ENCODE measurements at places on chromosomes 6 and 20.

GRCh38 chr20:11993886-11994461 is 76.3 kb downstream of the BTBD3 start:
- no peak for DNase-seq

- no peak for DNase-seq
Observed at GRCh38 chr6:126616866-126617265, 277.0 kb downstream of the CENPW start.

DNA sequence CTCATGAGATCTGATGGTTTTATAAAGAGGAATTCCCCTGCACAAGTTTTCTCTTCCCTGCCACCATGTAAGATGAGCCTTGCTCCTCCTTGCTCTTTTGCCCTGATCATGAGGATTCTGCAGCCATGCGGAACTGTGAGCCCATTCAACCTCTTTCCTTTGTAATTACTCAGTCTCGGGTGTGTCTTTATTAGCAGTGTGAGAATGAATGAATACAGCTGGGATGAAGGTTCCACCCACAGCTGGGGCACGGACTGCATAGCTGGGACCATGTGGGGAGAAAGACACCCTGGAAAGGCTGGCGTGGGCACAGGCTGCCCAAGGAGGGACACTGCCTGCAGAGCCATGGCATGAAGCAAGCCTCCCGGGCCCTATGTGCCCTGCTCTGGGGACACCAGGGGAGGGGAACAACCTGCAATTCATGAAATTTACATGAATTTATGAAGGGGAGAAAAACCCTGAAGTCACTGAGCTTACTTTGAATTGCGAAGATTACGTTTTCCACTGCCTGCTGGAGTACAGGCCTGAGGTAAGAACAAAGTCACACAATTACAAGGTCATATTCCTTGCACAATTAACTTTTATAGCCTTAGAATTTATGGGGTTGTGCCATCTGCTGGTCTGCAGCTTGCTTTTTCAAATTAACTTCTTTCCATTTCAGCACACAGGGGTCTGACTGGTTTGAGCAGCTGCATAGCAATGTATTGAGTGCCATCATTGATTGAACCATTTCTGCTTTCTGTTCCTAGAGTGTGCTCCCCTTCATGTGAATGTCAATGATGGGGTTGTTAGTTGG is 46.2 kb downstream of the SLC22A1 start:
- no peak for DNase-seq

- DNase-seq = peak; percentile 39
Observed at GRCh38 chr6:106117579-106117978, 31.4 kb downstream of the PRDM1 start.

GRCh38 chr20:16693278-16693677 is 36.5 kb upstream of the SNRPB2 start:
- DNase-seq = no peak

GRCh38 chr20:38326309-38326708 is 20.0 kb upstream of the LBP start:
- DNase-seq = no peak

GRCh38 chr6:15336900-15337560 is 91.2 kb downstream of the JARID2 start:
- no peak for DNase-seq

GRCh38 chr20:7883741-7884140 is 56.5 kb downstream of the HAO1 start:
- no peak for DNase-seq

DNA sequence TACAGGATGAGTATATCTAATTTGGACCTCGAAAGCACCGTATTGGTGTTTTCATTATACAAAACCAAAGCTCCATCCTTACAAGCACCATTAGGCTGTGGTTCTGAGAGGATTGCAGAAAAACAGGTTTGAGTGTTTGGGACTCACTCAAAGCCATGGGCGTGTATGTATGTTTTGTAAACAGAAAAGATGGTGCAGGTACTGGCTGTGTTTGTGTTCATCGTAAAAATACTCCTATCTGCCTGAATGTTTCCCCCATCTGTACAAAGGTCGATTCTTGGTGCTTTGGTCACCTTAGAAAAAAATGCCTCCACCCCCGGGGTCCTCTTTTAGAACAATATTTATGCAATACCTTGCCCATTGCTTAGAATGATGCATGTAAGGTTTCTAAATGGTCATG is 286.6 kb downstream of the TSHZ2 start:
- no peak for DNase-seq

GRCh38 chr6:113693851-113694250 is 163.3 kb upstream of the MARCKS start:
- DNase-seq = no peak

DNA sequence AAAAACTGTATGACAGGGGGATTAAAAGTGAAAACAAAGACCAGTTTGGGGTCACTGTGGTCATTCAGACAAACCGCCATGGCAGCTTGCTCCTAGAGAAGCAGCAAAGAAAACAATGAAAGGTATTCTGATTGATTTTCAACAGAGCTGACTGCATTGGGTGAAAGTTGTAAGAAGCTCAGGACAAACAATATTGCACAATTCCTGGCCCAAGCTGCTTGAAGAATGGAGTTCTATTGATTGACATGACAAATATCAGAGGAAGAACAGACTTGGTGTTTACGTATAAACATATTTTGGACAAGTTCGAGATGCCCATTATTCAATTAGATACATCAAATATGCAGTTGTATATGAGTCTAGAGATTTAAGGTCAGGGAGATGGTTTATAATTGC is 62.0 kb downstream of the TRIM38 start:
- no peak for DNase-seq

DNA sequence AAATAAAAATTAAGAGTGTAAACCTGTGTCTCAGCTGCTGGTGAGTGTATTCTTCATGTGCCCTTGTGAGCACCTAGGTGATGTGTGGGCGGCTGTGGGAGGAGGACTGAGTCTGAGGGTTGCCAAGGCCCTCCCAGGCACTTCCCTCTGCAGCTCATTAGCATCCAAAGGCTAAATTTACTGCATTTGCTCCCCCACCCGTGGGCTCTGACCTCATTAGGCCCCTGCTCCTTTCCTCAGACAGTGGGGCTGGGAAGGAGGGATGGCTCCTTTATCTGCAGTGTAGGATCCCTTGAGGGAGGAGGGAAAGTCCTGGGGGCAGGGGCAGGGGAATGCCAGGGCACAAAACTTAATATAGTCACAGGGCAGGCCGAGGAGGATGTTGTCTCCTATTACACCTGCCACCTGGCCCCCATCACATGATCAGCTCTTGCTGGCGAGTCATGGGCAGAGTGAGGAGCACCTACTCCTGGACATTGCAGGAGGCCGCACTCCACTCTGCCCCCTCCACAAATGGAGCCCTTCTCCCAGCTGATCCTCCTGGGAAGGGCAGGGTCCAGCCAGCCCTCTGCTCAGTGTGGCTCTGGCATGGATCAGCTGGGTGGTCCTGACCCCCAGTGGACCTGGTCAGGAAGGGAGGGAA is 133.2 kb downstream of the MRPL14 start:
- no peak for DNase-seq

DNA sequence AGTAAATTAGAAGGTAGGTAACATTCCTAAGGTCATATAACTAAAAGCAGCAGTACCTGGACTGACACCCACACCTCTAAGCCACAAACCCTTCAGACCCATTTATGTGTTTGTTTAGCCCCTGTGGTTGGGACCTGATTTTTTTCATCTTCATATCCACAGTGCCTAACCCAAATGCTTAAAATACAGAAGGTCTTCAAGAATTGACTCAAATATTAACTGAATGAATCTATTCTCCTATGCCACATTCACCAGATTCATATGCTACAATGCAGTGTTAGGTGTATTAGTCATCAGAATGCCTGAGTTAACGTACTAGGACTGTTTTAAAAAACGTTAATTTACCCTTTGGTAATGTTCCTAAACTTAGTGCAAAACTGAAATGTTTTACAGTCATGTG is 124.8 kb downstream of the AHI1 start:
- DNase-seq = no peak

GRCh38 chr6:113694278-113695077 is 162.7 kb upstream of the MARCKS start:
- DNase-seq = no peak

GRCh38 chr6:159196430-159196975 is 27.3 kb downstream of the FNDC1 start:
- DNase-seq = no peak

DNA sequence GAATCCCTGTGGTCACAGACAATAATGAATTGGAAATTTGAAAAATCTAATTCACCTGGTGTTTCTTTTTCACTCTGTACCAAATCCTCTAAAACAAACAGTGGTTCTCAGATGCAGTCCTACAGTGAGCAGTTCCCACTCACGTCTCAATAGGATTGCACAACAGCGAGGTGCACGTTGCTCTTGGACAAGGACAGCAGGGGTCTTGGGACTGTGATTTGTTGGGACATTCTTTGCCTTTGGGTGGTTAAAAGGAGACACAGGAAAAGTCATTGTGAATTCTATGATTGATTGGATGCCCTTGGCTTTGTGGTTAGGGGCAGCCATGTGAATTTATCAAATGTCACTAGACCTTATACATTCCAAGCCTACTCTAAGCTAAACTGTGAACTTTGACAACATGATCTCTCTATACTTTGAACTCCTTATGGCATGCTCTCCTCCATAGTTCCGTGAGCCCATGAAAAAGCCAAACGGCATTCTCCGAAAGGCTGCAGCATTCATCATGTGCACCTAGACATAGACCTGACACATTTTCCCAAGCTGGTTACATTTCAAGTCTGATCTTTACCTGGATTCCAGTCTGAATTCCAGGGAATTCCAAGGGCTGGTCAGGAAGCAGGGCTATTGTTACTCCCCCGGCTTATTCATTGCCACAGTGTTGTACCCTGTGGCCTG is 647 bp downstream of the UNC93A start:
- DNase-seq = no peak

DNA sequence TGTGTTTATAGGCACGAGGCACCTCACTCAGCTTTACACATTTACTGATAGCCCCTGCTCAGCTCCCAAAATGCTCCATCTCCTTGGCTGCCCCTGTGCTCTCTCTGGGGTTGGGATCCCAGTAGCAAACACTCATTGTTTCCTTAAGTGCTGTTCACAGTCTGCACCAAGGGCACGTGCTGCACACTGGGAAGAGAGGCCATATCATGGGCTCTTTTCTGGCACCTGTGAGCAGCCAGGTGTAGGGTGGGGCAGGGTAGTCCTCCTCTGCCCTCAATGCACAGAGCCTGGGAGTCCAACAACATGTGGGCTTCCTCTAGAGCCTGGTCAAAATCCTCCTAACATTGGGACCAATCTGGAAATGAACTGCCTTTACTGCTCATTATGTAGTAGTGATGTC is 67.9 kb downstream of the BANF2 start:
- no peak for DNase-seq

DNA sequence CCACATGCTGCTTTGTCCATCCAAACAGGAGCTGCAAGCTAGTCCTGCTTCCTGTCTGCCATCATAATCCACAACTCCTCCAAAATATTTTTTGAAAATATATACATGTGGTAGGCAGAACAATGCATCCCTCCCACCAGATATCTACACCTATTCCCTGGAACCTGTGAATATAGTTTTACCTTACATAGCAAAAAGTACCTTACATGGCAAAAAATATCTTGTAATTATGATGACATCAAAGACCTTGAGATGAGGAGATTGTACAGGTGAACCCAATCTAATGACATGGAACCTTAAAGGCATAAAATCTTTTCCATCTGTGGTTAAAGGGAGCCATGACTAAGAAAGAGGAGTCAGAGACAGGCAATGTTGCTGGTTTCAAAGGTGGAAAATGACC is 15.3 kb upstream of the RGS17 start:
- DNase-seq = no peak

DNA sequence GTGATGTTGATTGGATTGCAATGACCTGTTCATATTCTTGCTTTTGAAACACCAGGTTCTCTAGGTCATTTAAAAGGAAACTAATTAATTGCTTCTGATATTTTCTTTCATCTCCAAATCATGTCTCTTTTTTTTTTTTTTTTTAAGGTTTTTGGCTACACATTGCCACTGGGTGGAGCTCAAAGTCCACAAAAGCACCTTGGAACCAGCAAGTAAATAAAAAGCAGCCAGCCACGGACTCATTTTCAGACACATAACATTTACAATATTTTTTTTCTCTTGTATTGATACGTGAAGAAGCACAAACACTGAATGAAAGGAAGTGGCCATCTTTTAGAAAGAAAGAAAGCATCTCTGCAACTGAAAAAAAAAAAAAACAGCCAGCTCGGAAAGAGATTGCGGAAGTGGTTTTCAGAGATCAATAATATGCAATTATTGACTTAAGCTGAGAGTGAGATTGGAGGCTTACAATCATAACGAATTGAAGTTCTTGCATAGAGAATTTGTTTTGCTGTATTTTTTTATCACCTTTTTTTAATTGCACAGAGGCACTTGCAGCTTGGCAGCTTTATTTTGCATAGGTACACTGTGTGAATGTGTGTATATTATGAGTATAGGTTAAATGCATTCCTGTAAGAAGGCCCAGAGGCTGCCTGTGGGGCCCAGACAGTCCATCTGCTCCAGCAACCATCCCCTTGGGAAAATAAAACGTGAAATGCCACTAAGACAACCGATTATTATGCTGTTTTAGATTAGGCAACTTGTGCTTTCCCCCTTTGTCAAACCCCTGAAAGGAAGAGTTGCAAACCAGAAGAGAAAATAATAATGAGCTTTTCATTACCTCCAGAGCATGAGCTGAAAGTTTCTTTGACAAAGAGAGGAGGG is 28.2 kb downstream of the CGA start:
- no peak for DNase-seq

GRCh38 chr20:55216525-55217242 is 741.3 kb downstream of the DOK5 start:
- DNase-seq = no peak

- DNase-seq = no peak
Observed at GRCh38 chr20:53037621-53038020, 65.5 kb downstream of the TSHZ2 start.

GRCh38 chr6:141808662-141809061 is 324.1 kb upstream of the GJE1 start:
- no peak for DNase-seq

GRCh38 chr20:1992359-1993110 is 1.3 kb downstream of the PDYN start:
- DNase-seq = no peak

- no peak for DNase-seq
Observed at GRCh38 chr6:123211777-123212545, 215.9 kb downstream of the CLVS2 start.

DNA sequence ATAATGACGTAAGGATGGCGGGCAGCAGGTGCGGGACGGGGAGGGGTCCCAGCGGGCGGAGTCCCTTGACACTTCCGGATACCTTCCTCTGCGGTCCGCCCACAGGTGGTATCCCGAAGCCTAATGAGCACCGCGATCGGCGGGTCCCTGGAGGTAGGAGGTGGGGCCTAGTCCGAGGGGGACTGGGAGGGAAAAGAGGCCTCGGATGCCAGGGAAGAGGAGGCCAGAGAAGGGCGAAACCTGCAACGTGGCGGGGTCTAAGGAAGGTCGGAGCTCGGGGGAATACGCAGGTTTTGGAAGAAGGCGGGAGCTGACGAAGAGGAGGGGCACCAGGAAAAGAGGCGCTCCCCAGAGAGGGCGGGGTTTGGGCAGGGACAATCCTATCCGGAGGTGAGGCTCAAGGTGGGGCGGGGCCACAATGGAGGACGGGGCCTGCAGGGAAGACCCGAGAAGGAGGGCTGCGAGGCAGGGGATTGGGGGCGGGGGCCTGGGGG is 3.7 kb downstream of the PRSS16 start:
- DNase-seq = peak; percentile 20

- DNase-seq = no peak
Observed at GRCh38 chr20:15814911-15815310, 758.3 kb downstream of the KIF16B start.

Data from stimulated activated CD8-positive, alpha-beta memory T cell treated with anti-CD3 and anti-CD28 coated beads, Interleukin-2, amount 100 ng/mL, for 1 hour (primary cell).